ENCODE measurements at places on chromosomes 5 and 9. TPM values are rescaled to one million over a fixed set of nuclear protein-coding genes. Genes with fewer than 3 reads are reported as not detected.

The SPIN1 gene
- total RNA-seq = 137 TPM

The NUDT12 gene
- 15.6 TPM for total RNA-seq

The ROPN1L gene
- total RNA-seq = 1.1 TPM

The NPDC1 gene
- 28.6 TPM for total RNA-seq

The DPH7 gene
- total RNA-seq = 34.1 TPM

The MAPK9 gene
- 34.1 TPM for total RNA-seq

The PHYHD1 gene
- 41.6 TPM for total RNA-seq

The MEGF10 gene
- total RNA-seq = 5.7 TPM

The INSL4 gene
- not detected for total RNA-seq

The PARP8 gene
- total RNA-seq = 23.1 TPM

The DNAH5 gene
- 3.2 TPM for total RNA-seq

The TEX48 gene
- total RNA-seq = not detected

The FBN2 gene
- total RNA-seq = 144 TPM

The VLDLR gene
- total RNA-seq = 37.8 TPM

The FREM1 gene
- 172 TPM for total RNA-seq

The DYNC2I2 gene
- 73.6 TPM for total RNA-seq

The PTGDS gene
- total RNA-seq = 43.3 TPM

The CCDC180 gene
- 24.8 TPM for total RNA-seq

The HMCN2 gene
- 5.9 TPM for total RNA-seq

The SELENOP gene
- total RNA-seq = 366 TPM

The FGF10 gene
- 10.9 TPM for total RNA-seq

The DRD1 gene
- not detected for total RNA-seq

The CHSY3 gene
- 5.1 TPM for total RNA-seq

The NTRK2 gene
- 66.0 TPM for total RNA-seq
